ENCODE measurements at places on chromosomes 1 and 21.

GRCh38 chr1:82534996-82535395 is 734.3 kb downstream of the ADGRL2 start:
- no peak for DNase-seq

- DNase-seq, result no peak
Measured at GRCh38 chr1:66265796-66266195, 268.2 kb upstream of the SGIP1 start.

DNA sequence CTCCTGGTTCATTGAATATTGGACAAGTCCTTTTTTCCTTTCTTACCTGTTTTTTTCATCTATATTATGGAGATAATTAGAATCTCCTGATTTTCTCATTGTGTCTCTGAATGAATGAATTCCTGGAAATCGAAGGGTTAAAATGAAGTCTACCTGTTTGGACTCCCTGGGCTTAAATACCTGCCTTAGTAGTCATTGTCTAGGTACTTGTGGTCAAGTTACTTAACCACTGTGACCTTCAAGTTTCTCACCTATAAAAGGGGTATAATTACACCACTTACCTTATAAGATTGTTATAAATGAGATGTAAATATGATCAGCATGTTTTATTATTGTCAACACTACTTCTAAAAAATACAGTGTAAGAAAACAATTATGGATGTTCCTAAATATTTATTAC is 9.0 kb upstream of the TBX19 start:
- no peak for DNase-seq

- no peak for DNase-seq
Measured at GRCh38 chr1:53807916-53808315, 30.2 kb downstream of the NDC1 start.

DNA sequence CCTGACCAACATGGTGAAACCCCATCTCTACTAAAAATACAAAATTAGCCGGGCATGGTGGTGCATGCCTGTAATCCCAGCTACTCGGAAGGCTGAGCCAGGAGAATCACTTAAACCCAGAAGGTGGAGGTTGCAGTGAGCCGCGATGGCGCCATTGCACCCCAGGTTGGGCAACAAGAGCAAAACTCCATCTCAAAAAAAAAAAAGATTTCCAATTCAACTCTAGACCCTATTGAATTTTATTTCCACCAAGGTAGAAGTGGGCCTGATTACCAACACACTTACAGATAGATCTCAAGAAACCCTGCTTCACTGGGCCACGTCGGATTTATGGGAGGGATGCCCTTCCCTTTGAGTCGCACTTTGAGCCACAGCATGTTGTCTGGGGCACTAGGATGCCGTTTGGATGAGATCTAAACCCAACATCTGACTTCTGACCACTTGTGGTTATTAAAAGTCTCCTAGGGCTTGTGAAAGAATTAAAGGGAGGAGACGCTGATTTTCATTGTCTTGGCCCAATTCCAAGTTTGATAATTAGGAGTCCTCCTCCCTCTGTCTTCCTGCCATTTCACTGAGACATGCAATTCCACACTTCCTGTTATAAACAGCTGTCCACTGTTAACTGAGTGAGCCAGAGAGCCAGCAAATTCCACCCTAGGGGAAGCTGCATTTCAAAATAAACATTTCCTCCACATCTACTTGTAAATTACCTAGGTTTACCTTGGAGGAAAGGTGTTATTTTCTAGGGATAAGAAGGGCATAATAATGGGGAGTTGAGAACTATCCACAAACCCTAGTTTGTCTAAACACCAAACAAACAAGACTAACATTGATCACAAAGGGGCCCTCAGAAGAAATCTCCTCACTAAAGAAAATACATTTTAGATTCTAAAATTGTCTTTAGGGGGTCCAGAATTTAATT is 5.2 kb upstream of the RERE start:
- no peak for DNase-seq

- no peak for DNase-seq
Measured at GRCh38 chr1:66563094-66563800, 29.3 kb downstream of the SGIP1 start.

DNA sequence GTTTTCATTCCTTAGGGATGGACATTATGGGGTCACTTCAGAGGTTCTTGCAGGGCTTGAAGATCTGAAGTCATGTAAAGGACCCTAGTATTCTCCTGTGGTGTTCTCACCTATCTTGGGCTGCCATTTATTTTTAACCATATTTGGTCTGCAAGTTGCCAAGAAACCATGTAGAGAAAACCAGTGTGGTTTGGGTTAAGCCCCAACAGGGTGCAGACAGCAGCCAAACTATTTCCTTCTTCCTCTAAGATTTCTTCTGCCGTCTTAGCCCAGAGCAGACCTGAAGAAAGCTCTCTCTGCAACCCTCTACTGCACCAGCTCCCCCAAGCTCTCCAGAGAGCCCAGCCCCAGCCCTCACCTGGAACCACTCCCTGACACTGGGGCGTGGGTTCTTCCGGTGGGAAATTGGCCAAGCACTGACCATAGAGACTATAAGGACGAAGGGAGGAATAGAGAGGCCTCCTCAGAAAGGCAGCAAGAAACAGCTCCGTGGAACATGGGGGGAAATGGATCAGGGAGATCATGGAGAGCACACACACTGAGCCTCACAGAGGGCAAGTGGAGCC is 136.6 kb downstream of the SYF2 start:
- no peak for DNase-seq

DNA sequence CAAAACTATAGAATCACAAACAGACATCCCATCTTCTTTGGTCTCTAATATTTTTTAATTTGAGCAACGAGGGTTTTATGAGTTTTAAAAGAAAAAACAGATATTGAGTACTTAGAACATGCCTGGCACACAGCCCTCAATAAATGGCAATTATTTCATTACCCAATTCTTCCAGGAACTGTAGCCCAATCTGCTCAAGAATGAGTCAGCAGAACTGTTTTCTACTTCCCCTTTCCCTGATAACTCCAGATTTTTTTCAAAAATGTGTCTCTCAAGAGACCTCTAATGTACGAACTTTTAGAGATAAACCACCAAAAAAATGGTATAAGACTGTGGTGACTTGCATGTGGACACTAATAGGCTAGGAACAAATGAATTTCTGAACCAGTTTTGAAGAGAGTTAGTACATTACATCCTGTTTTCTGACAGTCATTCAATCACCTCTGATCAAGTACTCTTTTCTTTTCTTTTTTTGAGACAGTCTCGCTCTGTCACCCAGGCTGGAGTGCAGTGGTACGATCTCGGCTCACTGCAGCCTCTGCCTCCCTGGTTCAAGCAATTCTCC is 11.5 kb downstream of the ABL2 start:
- no peak for DNase-seq

- DNase-seq, result no peak
Measured at GRCh38 chr1:204126956-204127355, 24.9 kb downstream of the ETNK2 start.

DNA sequence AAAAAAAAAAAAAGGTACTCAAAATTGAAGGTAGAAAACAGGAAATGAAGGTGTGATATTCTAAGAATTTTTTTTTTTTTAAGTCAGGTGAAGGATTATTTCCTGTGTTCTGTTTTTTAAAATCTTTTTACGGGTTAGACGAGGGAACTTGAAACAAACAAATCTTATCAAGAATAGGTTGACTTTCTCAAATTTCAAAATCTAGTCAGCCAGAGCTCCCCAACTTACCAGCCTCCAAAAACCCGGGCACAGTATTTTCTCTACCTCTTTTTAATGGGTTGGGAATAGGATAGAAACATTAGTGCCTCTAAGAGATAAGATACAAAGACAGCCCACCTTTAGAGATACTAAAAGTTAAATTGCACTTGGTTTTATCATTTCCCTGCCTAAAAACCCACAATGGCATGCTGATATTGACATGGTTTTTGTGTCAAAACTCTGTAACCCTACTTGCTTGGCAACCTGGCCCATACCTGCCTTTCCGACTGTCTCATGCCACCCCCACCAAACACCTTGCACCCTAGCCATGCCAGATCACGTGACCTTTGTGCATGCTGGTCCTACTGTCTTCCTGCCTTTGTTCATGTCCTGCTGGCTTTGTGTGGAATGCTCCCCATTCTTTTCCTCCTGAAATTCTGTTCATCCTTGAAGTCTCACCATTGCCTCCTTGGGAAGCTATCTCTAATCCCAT is 4.2 kb downstream of the RCAN3 start:
- no peak for DNase-seq

- DNase-seq, result no peak
Measured at GRCh38 chr1:198986036-198986435, 347.2 kb downstream of the PTPRC start.

All from stimulated activated CD4-positive, alpha-beta T cell treated with anti-CD3 and anti-CD28 coated beads, Interleukin-2, amount 100 ng/mL, for 48 hours (primary cell).